ENCODE measurements at places on chromosomes 5 and 9.

GRCh38 chr5:75716715-75717081 is 539 bp downstream of the POC5 start:
- DNase-seq = no peak

DNA sequence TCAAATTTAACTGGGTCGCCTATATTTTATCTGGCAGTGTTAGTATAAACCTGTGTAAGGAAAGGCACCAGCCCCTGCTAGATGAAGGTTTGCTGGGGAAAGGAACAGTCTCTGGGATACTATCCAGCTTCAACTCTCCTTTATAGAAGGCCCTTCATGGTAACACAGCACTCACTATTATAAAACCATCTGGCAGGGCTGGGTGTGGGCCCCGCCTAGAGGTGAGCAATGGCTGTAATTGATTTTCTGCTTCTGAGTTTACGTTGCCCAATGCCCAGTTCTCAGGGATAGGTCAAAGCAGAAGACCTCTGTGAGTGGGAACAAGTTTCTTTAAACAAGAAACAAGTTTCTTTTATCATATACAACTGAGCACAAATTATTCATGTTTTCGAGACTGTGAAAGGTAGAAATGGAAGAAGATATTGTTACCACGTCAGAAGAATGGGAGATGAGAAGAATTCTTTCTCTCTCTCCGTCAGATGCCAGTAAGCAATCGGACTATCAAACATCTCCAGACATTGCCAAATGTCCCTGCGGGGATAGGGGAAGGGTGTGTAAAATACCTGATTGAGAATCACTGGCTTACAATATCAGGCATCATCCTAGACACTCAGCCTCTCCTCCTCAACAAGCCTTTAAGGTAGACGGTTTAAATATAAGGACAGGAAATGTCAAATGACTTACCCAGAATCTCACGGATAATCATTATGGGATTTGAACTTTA is 205.9 kb downstream of the PDZD2 start:
- no peak for DNase-seq

DNA sequence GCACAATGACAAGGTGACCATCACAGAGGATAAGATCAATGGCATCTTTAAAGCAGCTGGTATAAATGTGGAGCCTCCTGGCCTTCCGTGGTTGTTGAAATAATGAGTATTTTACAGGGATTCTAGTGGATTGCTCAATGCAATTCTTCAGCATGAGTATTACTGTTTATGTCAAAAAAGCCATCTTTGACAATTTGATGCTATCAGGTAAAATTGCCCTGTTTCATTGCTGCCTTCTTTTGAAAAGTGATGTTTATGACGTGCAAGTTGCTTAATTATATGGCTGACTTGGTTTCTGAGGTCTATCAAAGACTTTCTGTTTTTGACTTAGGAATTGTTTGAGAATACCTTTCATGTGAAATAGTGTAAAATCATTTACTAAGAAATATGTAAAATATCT is 237.2 kb downstream of the PARP8 start:
- DNase-seq = no peak

GRCh38 chr5:170266570-170267381 is 30.8 kb downstream of the LCP2 start:
- DNase-seq = no peak

DNA sequence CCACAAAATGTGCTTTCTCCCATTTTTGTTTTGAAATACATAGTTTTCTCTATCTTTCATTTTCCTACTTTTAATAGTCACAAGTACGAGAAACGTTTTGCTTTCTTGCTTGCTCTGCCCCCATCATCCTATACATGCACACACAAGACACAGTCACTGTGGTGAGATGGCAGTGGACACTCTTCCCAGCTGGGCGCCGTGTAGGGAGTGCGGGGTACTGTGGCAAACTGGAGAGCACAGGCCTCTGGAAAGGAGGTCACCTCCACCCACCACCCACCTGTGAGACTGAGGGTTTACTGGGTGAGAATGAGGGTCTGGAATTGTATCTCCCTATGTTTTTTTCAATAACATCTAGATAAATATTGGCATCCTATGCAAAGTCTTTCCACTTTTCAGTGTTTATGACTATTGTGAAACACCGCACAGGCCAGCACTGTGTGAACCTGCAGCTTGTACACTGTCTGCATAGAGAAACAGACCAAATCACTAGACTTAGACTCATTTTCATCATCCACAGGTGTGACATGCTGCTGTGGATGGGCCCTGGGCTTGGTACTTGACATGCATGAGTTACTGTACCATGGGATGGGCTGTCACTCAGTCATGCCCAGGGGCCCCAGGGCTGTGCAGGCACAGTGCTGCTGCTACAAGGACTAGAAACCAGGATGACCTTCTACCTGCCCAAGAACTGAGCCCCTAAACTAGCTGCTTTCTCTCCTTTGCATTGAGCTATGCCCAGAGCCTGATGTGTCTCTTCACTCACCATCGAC is 118.1 kb upstream of the LMX1B start:
- DNase-seq = no peak

DNA sequence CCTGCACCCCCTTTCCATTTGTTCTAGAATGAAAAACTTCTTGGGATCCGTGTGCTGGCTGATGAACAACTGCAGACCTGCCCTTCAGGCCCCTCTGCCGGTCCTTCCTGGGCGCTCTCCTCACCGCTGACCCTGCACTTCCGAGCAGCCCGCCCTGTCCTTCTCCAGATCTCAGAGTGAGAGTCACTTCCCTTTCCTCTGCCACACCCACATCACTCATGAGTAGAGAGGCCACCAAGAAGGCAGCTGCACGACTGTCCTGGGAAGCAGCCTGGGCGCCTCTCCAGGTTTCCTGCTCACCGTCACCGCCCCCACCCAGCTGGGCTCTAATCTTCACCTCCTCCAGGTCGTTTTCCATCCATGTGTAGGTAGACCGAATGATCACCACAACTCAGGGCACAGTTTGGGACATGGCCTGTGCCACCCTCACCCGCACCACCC is 35.0 kb upstream of the NSMF start:
- DNase-seq = no peak

GRCh38 chr5:69415584-69415958 is 655 bp downstream of the MARVELD2 start:
- DNase-seq = no peak

DNA sequence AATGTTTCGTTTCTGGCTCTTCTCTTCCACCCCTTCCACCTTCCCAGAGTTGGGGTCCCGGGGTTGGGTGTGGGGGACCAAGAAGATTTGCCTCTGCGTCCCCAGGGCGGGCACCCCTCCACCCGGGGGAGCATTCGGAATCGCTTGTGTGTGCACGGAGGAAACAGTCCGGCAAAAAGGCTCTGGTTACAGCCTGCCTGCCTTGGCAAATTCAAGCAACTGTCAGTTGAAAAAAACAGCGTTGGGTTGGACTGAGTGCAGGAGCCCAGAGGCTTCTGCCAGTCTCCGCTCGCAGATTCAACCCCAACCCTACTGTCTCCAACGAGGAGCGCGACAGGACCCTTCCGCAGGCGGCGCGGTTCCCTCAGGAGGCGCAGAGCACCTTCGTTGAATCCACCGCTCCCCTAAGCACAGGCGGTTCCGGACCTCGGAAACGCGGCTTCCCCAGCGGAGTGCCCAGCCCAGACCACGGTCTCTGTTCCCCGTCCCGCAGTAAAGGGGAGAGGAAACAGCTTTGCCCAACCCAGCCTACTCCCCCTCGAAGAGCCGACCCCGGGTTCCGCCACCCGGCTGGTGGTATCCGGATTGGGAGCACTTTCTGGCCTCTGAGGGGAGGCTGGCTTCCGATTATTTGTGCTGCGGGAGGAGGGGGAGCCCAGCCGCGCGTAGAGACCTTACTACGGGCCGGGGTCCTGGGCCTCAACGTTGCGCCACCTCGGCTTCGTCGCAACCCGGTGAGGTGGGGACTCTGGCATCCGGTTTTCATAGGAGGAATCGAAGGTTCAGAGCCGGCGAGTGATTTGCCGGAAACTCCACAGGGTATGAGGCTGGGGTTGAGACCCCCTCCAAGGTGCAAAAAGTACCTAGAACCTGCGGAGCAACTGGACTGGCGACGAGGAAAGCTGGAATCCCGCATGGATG is 9.6 kb downstream of the LHX6 start:
- DNase-seq = no peak

DNA sequence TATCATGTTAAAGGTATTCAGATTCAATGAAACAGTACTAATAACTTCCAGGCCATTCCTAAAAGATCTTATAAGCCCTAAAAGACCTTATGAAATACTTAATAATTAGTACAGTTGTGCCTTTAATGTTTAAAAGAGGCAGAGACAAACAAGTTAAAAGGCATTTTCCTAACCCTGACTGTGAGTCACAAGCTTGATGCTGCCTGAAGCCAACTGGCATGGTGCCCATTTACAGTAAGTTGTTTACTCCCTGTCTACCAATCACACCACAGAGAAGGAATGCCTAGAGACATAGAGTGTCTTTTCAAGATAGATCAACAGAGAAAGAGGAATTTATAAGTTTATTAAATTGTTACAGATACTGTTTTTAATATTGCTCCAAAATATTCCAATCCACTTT is 47.8 kb downstream of the NR3C1 start:
- DNase-seq = peak; percentile 42

GRCh38 chr5:172632346-172633092 is 8.5 kb upstream of the NEURL1B start:
- no peak for DNase-seq

GRCh38 chr9:34463098-34463900 is 4.7 kb downstream of the DNAI1 start:
- DNase-seq = no peak

DNA sequence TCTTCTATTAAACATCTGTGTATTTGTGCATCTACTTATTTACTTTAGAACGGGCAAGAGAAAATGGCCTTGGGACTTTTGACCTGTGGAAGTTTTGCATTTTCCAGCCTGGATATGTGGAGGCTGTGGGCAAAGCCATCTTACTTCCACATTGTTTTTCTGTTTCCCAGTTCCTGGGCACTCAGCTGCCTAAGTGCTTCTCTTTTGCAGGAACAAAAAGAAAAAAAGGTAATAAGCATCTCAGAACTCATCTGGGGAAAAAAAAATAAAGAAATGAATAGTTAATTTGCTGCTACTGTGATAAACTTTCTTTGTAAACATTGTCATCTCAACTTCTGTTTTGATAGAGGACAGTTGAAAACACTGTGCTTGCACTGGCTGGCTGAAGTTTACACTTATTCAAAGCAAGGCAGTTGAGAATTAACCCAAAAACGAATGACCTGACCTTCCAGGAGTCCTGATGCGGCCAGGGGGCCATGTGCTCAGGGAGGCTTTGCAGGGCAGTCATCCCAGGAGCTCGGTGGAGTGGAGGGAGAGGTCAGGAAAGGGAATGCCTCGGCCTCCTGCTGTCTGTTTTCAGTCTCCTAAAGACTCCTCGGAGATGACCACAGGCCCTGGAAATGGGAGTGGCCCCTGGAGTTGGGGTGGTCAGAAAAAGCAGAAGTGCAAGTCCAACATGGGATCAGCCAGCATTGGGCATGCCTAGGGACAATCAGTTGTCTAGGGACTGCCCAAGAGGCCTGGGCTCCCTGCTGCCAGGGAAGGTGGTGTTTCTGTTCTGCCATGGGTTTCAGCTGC is 75.5 kb downstream of the RAI14 start:
- no peak for DNase-seq

DNA sequence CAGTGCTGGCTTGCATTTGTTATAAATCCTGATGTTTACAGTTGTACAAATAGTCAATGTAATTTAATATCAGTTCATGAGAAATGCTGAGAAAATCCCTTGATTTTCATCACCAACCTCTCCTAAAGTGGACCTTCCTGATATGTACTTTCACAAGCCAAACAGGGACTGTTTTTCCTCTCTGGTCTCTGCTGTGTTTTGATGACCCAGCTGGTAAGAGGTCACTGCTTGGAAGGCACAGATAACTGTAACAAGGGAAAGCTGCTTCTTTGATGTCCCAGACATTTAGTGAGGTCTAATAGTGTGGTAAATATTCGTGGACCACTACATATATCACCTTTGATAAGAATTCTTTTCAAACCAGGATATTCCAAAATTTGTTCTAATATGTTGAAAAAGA is 68.7 kb upstream of the HAPLN1 start:
- no peak for DNase-seq

DNA sequence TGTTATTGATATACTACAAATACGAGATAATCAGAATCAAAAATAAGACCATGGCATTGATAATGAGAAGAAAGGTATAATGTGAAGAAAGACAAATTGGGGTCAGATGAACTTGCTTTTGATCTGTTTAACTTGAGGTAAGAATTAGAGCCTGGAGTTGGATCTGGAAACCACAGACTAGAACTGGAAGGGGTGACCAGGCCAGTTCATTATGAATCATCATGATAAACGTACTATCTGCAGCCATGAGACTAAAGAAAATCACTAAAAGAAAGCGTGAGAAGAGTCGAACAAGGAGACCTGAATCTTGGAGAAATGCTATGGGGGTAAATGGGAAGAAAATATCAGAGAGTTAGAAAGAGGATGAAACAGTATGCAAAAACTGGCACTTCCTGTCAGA is 967.5 kb downstream of the NR2F1-AS1 start:
- DNase-seq = no peak

DNA sequence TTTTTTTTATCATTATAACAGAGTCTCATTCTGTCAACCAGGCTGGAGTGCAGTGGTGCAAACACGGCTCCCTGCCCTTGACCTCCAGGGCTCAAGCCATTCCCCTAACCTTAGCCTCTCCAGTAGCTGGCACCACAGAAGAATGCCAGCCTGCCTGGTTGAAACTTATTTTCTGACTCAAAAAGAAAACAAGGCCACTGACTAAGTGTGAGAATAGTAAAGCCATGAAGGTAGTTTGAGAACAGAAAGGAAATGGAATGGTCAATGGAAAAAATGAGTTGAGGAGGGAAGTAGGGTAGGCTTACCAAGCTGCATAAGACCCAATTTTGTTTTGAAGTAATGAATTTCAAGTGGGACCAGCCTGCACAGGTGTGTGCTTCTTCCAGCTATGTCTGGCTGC is 82.8 kb upstream of the RORB start:
- no peak for DNase-seq

GRCh38 chr9:13823026-13823425 is 490.9 kb downstream of the NFIB start:
- no peak for DNase-seq

DNA sequence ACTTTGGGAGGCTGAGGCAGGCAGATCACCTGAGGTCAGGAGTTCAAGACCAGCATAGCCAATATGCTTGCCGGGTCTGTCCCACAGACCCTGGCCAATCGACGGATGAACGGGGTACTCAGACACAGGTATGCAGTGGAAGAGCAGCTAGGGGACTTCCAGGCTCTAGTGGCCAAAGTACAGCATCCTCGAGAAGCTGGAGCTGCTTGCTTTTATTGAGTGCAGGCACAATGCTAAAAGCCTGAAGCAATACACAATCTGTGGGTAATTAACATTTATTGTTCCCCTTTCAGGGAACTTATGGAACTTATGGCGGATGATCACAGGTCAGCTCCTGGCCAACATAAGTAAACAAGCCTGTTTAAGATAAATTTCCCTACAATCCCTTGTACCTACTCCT is 32.8 kb upstream of the SEMA4D start:
- DNase-seq = no peak

GRCh38 chr9:4065054-4065453 is 234.8 kb downstream of the GLIS3 start:
- DNase-seq = no peak

GRCh38 chr9:114282926-114283325 is 40.0 kb upstream of the ORM1 start:
- DNase-seq = no peak
